ENCODE measurements at places on chromosomes 11 and 22. TPM values are rescaled to one million over a fixed set of nuclear protein-coding genes. Genes with fewer than 3 reads are reported as not detected.

Gene OR2AG1
- not detected for polyA plus RNA-seq

Gene BACE1-AS
- polyA plus RNA-seq = 8.7 TPM

Gene SC5D
- 32.1 TPM for polyA plus RNA-seq

Gene MS4A12
- not detected for polyA plus RNA-seq

Gene SMCO4
- 8.4 TPM for polyA plus RNA-seq

GRCh38 chr11:43951231-43951630, 8.8 kb downstream of the C11orf96 start:
- peak; percentile 88 for DNase-seq

GRCh38 chr11:132988411-132988810, 543.9 kb downstream of the OPCML start:
- DNase-seq = no peak

GRCh38 chr11:65559951-65560537, 1.9 kb upstream of the LTBP3 start:
- no peak for DNase-seq

DNA sequence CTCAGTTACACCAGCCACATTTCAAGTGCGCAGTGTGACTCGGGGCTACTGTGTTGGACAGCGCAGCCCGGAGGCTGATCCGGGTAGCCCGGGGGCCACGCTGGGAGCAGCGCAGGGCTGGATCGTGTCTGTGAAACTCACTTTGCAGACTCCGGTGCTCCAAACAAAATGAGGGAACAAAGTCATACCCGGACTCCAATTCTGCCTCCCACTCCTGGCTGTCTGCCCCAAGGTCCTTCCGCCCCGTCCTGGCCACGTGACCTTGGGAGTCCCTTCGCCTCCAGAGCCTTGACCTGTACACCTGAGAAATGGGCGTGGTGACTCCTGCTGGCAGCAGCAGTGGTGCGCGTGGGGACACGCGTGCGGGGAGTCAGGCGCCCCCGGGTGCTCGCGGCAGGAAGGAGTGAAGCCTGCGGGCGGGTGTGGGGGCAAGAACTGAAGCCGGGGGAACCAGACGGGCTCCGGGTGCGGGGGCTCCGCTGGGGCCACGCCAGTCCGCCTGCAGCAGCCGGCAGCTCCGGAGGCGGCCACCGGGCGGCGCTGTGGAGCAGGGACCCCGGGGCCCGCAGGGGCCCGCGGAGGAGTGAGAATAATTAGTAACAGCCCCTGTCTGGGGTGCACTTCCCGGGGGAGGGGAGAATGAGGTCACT, 42.4 kb downstream of the KCNJ4 start:
- DNase-seq = no peak

DNA sequence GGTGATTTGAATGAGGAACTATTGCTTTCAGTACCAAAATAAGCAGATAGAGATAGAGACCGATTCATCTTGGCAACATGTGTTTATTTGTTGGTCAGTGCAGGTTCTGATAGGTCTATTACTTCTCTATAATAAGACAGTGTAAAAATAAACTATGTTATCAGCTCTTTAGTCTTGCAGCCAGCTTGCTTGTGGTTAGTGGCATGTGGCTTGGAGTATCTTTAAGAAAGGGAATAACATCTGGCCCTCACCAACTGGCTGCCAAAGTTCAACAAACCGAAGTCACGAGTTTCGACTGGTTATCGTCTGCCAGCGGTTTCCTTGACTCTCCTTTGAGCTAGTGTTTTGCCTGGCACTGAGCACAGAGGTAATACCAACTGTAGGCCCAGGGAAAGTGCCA, 71.8 kb downstream of the CTTN start:
- DNase-seq = no peak

- DNase-seq = no peak
Observed at GRCh38 chr11:45481026-45481425, 184.4 kb downstream of the CHST1 start.

GRCh38 chr11:85815186-85815931, 4.4 kb upstream of the SYTL2 start:
- no peak for DNase-seq

DNA sequence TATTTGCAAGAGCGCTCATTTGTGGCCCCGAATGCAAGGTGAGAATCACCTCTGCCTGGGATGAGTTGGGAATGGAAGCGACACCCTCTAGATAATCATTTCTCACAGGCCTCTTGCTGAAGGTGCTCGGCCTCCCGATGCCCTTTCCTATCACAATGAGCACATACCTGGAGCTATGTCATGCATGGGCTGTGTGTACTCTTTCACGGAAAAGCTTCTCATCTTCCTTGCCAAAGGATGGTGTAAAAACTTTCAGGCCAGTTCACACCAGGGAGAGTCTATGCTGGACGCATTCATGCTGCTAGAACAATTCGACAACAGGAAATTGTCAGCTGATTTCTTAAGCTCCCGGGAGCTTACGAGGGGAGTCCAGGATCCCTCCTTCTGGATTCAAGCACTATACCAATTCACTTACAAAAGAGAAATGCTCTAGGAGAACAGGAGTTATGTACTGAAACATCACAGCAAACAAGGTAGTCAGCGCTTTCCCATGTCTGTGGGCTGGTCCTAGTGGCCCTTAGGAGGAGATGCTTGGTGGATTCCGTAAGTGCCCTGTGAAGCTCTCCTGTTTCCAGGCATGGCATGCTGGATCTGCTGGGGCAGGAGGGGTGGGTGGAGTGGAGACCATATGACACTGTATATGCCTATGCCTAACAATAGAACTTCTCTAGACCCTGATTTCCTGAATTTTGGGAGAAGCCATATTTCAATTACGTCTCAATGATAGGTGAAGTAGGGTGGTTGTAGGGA, 53.1 kb upstream of the B3GAT1 start:
- no peak for DNase-seq

GRCh38 chr11:2516276-2517015, 71.6 kb downstream of the KCNQ1 start:
- peak; percentile 0 for DNase-seq

Data from muscle of back (tissue), 13 donors.